Neural cell (in vitro differentiated cells): ENCODE measurements at places on chromosomes 1 and 21. TPM values are rescaled to one million over a fixed set of nuclear protein-coding genes. Genes with fewer than 3 reads are reported as not detected.

The PPP1R15B gene
- 30.1 and 31.2 TPM in 2 replicates for polyA plus RNA-seq

The FH gene
- 99.4 and 114 TPM in 2 replicates for polyA plus RNA-seq

The HES3 gene
- not detected in 2 replicates for polyA plus RNA-seq

The GBP2 gene
- polyA plus RNA-seq: not detected in 2 replicates

The KCNJ9 gene
- polyA plus RNA-seq: 8.0 and 9.8 TPM in 2 replicates

The AMY1C gene
- polyA plus RNA-seq: not detected in 2 replicates

The LRRC39 gene
- 8.0 and 10.3 TPM in 2 replicates for polyA plus RNA-seq

The ZZZ3 gene
- 43.7 and 48.5 TPM in 2 replicates for polyA plus RNA-seq

The KIF2C gene
- 1.5 and 3.8 TPM in 2 replicates for polyA plus RNA-seq

The SPOCD1 gene
- polyA plus RNA-seq: not detected in 2 replicates

The PRR9 gene
- polyA plus RNA-seq: not detected in 2 replicates

The POU3F1 gene
- 2.6 and 3.1 TPM in 2 replicates for polyA plus RNA-seq

The WLS gene
- polyA plus RNA-seq: 4.2 and 8.8 TPM in 2 replicates

The ANGPTL3 gene
- not detected in 2 replicates for polyA plus RNA-seq

The CTH gene
- polyA plus RNA-seq: 10.0 and 11.2 TPM in 2 replicates

The DLGAP3 gene
- 2.9 and 4.7 TPM in 2 replicates for polyA plus RNA-seq

The HSPG2 gene
- 0.79 and 0.90 TPM in 2 replicates for polyA plus RNA-seq

The TNFRSF14 gene
- polyA plus RNA-seq: 1.1 TPM in 2 replicates

The CACNA1E gene
- polyA plus RNA-seq: 29.5 and 33.1 TPM in 2 replicates

The LRRC38 gene
- not detected in 2 replicates for polyA plus RNA-seq

The LDLRAD2 gene
- not detected in 2 replicates for polyA plus RNA-seq

The ARHGEF2 gene
- polyA plus RNA-seq: 45.1 and 59.6 TPM in 2 replicates

The MNDA gene
- polyA plus RNA-seq: not detected in 2 replicates

The DIO1 gene
- not detected in 2 replicates for polyA plus RNA-seq

The PRAMEF4 gene
- not detected in 2 replicates for polyA plus RNA-seq

The LCE1D gene
- polyA plus RNA-seq: not detected in 2 replicates

The LRRC42 gene
- polyA plus RNA-seq: 23.9 and 24.8 TPM in 2 replicates

The GAS5 gene
- polyA plus RNA-seq: 931 and 1,182 TPM in 2 replicates

The LCE1B gene
- polyA plus RNA-seq: not detected in 2 replicates

The TMEM200B gene
- 0.11 and 0.22 TPM in 2 replicates for polyA plus RNA-seq

The PSMB4 gene
- polyA plus RNA-seq: 695 and 729 TPM in 2 replicates

The COP1 gene
- polyA plus RNA-seq: 71.9 and 72.3 TPM in 2 replicates

The PLA2G2C gene
- not detected in 2 replicates for polyA plus RNA-seq

The RGS7 gene
- polyA plus RNA-seq: 22.2 and 24.2 TPM in 2 replicates

The FOXJ3 gene
- 36.0 and 36.3 TPM in 2 replicates for polyA plus RNA-seq

The ITGB2 gene
- polyA plus RNA-seq: not detected in 2 replicates

The HEYL gene
- polyA plus RNA-seq: not detected in 2 replicates

The CACHD1 gene
- 11.1 and 12.7 TPM in 2 replicates for polyA plus RNA-seq

The LCK gene
- not detected in 2 replicates for polyA plus RNA-seq

The CADM3 gene
- polyA plus RNA-seq: 81.7 and 91.2 TPM in 2 replicates

The VAV3 gene
- polyA plus RNA-seq: 7.6 and 10.3 TPM in 2 replicates

The ESPN gene
- not detected in 2 replicates for polyA plus RNA-seq

The ACTL8 gene
- polyA plus RNA-seq: not detected in 2 replicates

The HAO2 gene
- polyA plus RNA-seq: not detected in 2 replicates

The NKAIN1 gene
- 33.4 and 55.3 TPM in 2 replicates for polyA plus RNA-seq

The RASSF5 gene
- 3.2 and 4.0 TPM in 2 replicates for polyA plus RNA-seq

The INSRR gene
- polyA plus RNA-seq: 2.7 and 3.0 TPM in 2 replicates

The SCMH1 gene
- polyA plus RNA-seq: 23.0 and 28.9 TPM in 2 replicates

The SLFNL1 gene
- polyA plus RNA-seq: 0.26 and 1.8 TPM in 2 replicates
